ENCODE measurements at places on chromosomes 3 and 15.

- peak; percentile 93 for DNase-seq
Observed at GRCh38 chr3:134212967-134213665, 37.5 kb downstream of the RYK start.

- no peak for DNase-seq
Observed at GRCh38 chr3:99712291-99712954, 74.0 kb downstream of the COL8A1 start.

- no peak for DNase-seq
Observed at GRCh38 chr15:81288040-81288439, 35.9 kb downstream of the STARD5 start.

DNA sequence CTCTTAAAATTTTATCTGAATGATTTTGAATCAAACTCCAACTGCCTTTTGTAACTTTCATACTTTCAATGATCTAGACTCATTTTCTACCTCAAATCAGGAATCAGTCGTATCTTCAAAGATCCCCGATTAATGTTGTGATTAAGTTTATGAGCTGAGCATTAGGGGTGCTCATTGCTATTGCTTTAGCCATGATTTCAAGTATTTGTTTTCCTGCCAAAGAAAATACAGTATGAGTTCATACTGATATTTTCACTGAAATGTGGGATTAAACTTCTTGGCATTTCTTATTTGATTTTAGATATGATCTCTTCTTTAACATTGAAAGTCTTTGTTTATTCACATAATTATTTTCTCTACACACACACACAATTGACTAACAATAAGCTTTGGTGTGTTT, 785.6 kb downstream of the NTRK3 start:
- no peak for DNase-seq

GRCh38 chr15:60326824-60327654, 70.7 kb downstream of the ANXA2 start:
- peak; percentile 17 for DNase-seq

- no peak for DNase-seq
Observed at GRCh38 chr3:154778057-154778456, 302.1 kb upstream of the MME start.

GRCh38 chr15:100764778-100765466, 114.7 kb upstream of the ALDH1A3 start:
- no peak for DNase-seq

- DNase-seq: no peak
Observed at GRCh38 chr3:64209866-64210621, 15.2 kb downstream of the PRICKLE2 start.

DNA sequence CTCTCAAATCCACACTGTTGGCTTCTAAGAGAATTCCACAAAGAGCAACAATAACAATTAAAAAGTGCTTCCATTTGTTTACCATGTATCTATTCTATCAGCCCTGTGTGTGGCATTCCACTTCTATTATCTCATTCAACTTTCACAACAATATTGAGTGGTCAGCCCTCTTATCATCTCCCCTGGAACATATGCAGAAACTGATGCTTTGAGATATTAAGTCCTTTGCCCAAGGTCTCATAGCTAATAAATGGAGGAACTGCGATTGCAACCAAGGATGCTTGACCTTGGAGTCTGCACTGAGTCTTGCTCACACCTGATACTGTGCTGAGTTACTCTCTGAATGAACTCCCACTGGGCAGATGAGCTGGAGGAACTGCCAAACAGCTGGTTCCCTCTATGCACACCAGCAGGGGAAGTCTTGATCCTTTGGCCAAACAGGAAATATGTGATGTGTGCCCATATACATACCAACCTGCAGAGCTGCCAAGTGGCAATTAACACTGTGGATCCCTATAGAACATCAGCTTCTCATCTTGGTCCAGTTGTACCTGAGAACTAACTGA, 144.7 kb upstream of the WNT5A start:
- no peak for DNase-seq

- no peak for DNase-seq
Observed at GRCh38 chr3:9298236-9298635, 48.8 kb upstream of the SRGAP3 start.

GRCh38 chr15:68106656-68107055, 52.5 kb downstream of the PIAS1 start:
- no peak for DNase-seq

- no peak for DNase-seq
Observed at GRCh38 chr15:67030036-67030762, 35.2 kb upstream of the SMAD3 start.

GRCh38 chr3:105538483-105538882, 171.8 kb downstream of the ALCAM start:
- DNase-seq: no peak

DNA sequence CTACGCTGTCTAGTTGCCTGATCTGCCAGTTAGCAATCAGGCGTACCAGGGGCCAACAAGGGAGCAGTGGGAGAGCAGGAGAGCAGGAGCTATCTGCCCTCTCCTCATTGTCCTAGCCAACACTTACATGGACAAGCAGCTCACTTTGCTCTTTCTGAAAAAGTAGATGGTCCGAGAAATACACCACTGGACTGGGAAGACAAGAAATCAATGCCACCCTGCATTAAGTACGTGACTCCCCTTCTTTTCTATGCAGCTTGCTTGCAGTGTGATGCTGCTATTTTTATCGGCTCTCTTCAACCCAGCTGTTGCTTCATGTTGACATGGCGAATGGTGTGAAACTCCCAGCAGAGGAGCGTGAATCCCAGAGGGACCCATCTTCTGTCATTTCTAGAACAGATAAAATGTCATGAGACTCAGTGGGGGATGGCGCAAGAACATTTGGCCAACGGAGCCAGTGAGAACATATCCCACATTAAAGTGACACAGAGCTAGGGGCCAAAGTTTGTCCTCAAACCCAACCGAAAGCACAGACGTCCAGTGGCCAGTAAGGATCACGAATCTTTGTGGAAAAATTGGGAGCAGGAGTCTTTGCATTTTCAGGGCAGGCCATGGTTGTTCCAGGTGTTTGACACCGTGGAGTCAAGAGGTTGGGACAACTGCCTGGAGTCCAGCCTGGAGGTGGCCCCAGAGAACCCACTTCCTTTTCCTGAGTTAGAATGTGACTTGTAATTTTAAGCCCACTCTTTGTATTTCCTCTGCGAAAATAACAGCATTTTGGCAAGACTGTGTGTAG, 53.7 kb upstream of the MEF2A start:
- DNase-seq: no peak

GRCh38 chr3:4340411-4341335, 37.5 kb downstream of the SETMAR start:
- DNase-seq: no peak

- no peak for DNase-seq
Observed at GRCh38 chr3:152589644-152590043, 245.3 kb upstream of the P2RY1 start.

DNA sequence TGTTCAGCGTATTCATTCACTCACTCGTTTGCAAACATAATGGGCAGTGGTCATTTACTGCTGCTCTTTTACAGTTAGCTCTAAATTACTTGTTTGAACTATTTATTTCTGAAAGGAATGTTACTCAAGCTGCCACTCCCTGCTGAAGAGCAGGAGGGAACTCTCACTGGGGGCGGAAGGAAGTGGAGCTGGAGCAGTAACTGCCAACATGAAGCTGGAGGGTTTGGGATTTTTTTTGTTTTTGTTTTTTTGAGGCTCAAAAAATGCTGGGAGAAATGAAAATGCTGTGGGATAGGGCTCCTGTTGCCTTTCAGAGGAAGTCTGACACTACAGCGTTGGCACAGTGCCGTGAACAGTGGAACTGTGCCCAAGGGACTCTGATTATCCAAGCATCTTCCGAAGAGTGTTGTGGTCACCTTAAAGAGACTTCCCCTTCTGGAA, 44.1 kb downstream of the SENP2 start:
- DNase-seq: no peak

DNA sequence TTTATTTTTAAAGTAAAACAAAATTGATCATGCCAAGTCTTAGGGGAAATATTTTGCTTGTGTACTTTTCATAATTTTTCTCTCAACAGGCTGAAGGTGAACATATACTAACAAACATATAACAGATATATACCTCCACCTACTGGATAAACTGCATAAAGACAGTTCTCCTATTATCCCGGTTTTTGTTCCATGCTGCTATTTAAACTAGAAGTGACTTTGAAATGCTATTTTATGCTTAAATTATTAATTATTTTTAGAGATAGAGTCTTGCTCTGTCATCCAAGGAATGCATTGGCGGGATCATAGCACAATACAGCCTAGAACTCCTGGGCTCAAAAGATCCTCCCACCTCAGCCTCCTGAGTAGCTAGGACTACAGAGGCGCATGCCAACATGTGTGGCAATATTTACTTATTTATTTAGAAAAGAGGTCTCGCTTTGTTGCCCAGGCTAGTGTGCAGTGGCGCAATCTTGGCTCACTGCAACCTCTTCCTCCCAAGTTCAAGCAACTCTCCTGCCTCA, 49.8 kb downstream of the ST3GAL6 start:
- no peak for DNase-seq

DNA sequence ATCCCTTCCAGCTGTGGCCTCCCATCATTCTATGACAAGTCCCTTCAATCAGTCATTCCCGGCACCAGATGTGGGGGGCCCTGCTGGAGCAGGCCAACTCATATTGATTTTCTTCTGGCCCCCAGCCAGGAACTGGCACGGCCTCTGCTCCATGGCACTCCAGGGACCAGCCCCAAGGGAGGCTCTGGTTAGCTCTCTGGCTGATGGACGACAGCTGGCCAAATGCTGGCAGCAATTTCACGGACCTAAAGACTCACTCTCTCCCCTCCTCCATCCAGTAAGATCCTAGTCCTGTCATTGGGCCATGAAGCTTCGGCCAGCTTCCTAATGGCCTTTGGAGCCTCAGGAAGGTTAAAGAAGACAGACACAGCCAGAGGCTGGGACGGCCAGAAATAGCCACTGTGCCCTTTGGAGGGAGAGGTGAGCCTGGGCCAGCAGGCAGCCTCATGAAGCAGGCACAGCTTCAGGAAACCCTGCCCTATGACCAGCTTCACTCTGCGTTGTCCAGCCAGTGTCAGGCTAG, 131.0 kb downstream of the MEX3B start:
- no peak for DNase-seq

DNA sequence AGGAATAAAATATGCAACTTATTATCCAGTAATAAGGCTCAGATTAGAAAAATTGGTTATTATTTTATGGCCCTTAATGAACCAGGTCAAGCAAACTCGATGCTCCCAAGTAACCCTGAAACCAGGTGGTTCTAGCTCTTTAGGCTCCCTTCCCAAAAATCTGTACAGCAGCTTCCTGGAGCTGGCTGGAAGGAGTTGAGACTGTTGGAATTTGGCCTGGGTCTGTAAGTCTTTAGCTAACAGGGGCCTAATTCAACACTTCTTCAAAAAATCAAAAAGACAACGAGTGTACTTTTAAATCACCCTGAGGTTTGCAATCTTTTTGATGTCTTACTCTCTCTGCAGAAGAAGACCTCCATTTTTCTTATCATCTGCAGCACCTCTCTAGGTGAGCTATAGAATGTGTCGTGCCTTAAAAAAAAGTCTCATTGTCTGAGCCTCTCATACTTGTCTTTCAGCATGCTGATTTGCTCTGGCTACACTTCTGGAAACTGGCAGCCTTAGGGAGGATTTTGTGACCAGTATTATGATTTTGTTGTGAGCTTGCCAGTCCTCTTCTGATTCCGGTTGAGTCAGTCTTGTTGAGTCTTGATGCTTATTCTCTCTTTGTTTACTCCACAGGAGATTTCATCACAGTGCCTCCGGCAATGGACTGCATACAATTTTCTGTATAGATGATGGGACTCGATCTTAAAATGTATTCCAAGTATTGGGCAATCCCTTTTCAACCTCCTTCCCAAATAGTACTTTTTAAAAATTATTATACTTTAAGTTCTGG, 235.0 kb upstream of the KBTBD8 start:
- DNase-seq: no peak

DNA sequence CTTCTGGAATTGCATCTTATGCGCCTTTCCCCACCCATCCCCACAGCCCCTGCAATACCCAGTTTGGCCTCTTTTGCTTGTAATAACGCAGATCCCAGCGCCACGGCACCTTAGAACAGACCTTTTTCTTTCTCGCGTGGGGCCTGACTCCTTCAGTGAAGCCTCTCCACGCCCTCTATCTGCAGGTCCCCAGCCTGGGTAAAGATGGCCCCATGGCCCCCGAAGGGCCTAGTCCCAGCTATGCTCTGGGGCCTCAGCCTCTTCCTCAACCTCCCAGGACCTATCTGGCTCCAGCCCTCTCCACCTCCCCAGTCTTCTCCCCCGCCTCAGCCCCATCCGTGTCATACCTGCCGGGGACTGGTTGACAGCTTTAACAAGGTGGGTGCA, 594 bp downstream of the CRELD1 start:
- DNase-seq: peak; percentile 22

- DNase-seq: no peak
Observed at GRCh38 chr3:183812761-183813445, 12.5 kb downstream of the MAP6D1 start.

GRCh38 chr3:122101646-122102045, 46.5 kb downstream of the CD86 start:
- DNase-seq: no peak

DNA sequence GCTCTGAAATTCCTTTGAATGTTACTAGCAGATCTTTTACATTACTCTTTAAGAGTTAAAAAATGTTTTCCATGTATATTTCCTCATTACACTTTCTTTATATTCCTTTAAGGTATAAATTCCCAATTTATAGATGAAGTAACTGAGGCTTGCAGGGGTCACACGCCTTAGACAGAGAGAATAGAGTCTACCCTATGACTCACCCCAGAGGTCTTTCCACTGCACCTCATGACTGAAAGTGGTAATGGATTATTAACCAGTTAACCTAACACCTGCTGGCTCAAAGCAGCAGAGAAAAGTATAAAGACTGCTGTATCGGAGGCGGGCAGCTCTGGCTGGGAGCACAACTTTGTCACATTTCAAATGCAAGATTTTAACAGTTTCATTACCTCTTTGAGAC, 37.7 kb downstream of the LDHAL6B start:
- DNase-seq: no peak

DNA sequence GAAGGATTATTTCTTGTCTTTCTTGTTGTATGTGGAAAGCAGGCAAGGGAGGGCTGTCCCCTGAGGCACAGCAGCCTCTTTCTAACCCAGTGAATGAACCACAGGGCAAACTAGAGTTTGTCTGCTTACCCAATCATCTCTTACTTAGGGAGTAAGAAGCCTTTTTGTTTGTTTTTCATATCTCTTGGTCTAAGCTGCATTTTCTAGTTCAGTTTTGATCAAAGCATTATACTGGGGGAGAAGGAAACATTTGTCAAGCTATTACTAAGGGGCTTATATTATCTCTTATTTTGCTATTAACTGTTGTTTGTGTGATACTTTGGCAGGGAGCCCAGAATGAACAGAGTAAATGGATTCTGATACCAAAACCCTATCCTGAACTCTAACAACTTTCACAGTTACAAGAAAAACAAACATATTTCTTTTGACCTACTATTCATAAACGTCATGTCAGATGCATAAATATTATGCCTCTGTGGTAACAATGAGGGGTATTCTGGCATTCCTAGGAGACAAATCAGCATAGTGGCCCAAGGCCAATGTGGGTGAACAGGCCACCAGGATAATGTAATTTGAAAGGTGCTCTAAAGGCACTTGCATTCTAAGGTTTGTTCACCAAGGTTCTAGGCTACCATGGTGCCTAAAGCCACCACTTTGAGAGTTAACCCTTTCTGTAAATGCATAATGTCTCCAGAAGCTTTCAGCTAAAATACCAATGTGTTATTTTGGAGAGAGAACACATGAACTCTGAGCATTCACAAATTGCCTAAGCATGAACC, 271.6 kb upstream of the ZPLD1 start:
- DNase-seq: no peak

Data from stimulated activated naive CD8-positive, alpha-beta T cell treated with anti-CD3 and anti-CD28 coated beads, Interleukin-15, Interleukin-2, amounts not matched to agents 100 U/mL and 50 U/mL, for 24 hours (primary cell).